Hair follicular keratinocyte (primary cell): ENCODE measurements at places on chromosomes 1 and 21. TPM values are rescaled to one million over a fixed set of nuclear protein-coding genes. Genes with fewer than 3 reads are reported as not detected.

The PROK1 gene
- total RNA-seq, result not detected in 2 replicates

The EXOC8 gene
- 6.4 and 7.6 TPM in 2 replicates for total RNA-seq

The CRABP2 gene
- 7.6 and 15.5 TPM in 2 replicates for total RNA-seq

The CNR2 gene
- total RNA-seq, result not detected in 2 replicates

The ALDH9A1 gene
- total RNA-seq, result 45.5 and 65.5 TPM in 2 replicates

The CGN gene
- 0.16 and 0.19 TPM in 2 replicates for total RNA-seq

The C21orf58 gene
- 3.8 and 6.5 TPM in 2 replicates for total RNA-seq

The FNDC5 gene
- total RNA-seq, result not detected in 2 replicates

The HES2 gene
- 42.2 and 55.4 TPM in 2 replicates for total RNA-seq

The SH2D5 gene
- total RNA-seq, result 77.1 and 90.8 TPM in 2 replicates

The SPRR2G gene
- total RNA-seq, result not detected in 2 replicates

The TMEM222 gene
- 20.0 and 20.9 TPM in 2 replicates for total RNA-seq

The UTS2 gene
- not detected in 2 replicates for total RNA-seq

The RGL1 gene
- 0.62 and 1.7 TPM in 2 replicates for total RNA-seq

The RGS13 gene
- not detected in 2 replicates for total RNA-seq

The LPAR3 gene
- total RNA-seq, result 40.6 and 61.5 TPM in 2 replicates

The IL20 gene
- 5.0 and 13.7 TPM in 2 replicates for total RNA-seq

The ORC1 gene
- 3.4 and 12.3 TPM in 2 replicates for total RNA-seq

The MAP3K21 gene
- total RNA-seq, result 7.3 and 11.2 TPM in 2 replicates

The BMP8B gene
- total RNA-seq, result 0.04 and 0.08 TPM in 2 replicates

The INPP5B gene
- total RNA-seq, result 5.6 and 5.9 TPM in 2 replicates

The EFNA1 gene
- total RNA-seq, result 22.1 and 25.9 TPM in 2 replicates

The CENPL gene
- total RNA-seq, result 10.9 and 14.5 TPM in 2 replicates

The TARS2 gene
- total RNA-seq, result 23.6 and 26.5 TPM in 2 replicates

The LYSMD1 gene
- 6.0 and 6.5 TPM in 2 replicates for total RNA-seq

The ZNF683 gene
- total RNA-seq, result not detected in 2 replicates

The KIF26B gene
- total RNA-seq, result 0.95 and 3.2 TPM in 2 replicates

The TSPEAR gene
- total RNA-seq, result not detected in 2 replicates

The HCN3 gene
- total RNA-seq, result 0.38 and 0.55 TPM in 2 replicates

The OR2T33 gene
- not detected in 2 replicates for total RNA-seq

The TDRD5 gene
- total RNA-seq, result not detected in 2 replicates

The CD164L2 gene
- 0.65 and 1.6 TPM in 2 replicates for total RNA-seq

The KISS1 gene
- not detected in 2 replicates for total RNA-seq

The ACTRT2 gene
- not detected in 2 replicates for total RNA-seq

The SYT2 gene
- under 0.01 TPM in 1 of 2 replicates, not detected in the other for total RNA-seq

The NMNAT1 gene
- 6.9 and 9.0 TPM in 2 replicates for total RNA-seq

The SPRR2A gene
- total RNA-seq, result 0.39 and 0.87 TPM in 2 replicates

The TMPRSS3 gene
- not detected in 2 replicates for total RNA-seq

The PTPRU gene
- total RNA-seq, result 15.9 and 36.2 TPM in 2 replicates

The NUDT4B gene
- total RNA-seq, result 21.9 and 27.3 TPM in 2 replicates

The WNT3A gene
- not detected in 2 replicates for total RNA-seq

The CR1 gene
- not detected in 2 replicates for total RNA-seq

The CD101 gene
- 0.46 and 0.70 TPM in 2 replicates for total RNA-seq

The MPZ gene
- total RNA-seq, result 0.61 and 0.86 TPM in 2 replicates

The AK4 gene
- total RNA-seq, result 26.5 and 33.3 TPM in 2 replicates

The KMO gene
- under 0.01 TPM in 1 of 2 replicates, not detected in the other for total RNA-seq

The TSPAN1 gene
- total RNA-seq, result 31.9 and 57.6 TPM in 2 replicates

The KIF14 gene
- 6.1 and 17.7 TPM in 2 replicates for total RNA-seq

The KRTAP12-2 gene
- not detected in 2 replicates for total RNA-seq

The SPRR5 gene
- 0.31 TPM in 1 of 2 replicates, not detected in the other for total RNA-seq

The KRTAP21-2 gene
- total RNA-seq, result not detected in 2 replicates
